ENCODE measurements at places on chromosomes 2 and 18. TPM values are rescaled to one million over a fixed set of nuclear protein-coding genes. Genes with fewer than 3 reads are reported as not detected.
A peak's percentile ranks its signal among the peaks of the same experiment; 100 is the strongest.

- DNase-seq: no peak
- H3K4me3 ChIP-seq: no peak overlapping the region
- H3K36me3 ChIP-seq: peaks cover 6% of the 10 kb centered on the region
- H3K4me1 ChIP-seq: no peaks in the 10 kb centered on the region
Observed at GRCh38 chr2:190512539-190513095, 21.9 kb downstream of the NEMP2 start.

DNA sequence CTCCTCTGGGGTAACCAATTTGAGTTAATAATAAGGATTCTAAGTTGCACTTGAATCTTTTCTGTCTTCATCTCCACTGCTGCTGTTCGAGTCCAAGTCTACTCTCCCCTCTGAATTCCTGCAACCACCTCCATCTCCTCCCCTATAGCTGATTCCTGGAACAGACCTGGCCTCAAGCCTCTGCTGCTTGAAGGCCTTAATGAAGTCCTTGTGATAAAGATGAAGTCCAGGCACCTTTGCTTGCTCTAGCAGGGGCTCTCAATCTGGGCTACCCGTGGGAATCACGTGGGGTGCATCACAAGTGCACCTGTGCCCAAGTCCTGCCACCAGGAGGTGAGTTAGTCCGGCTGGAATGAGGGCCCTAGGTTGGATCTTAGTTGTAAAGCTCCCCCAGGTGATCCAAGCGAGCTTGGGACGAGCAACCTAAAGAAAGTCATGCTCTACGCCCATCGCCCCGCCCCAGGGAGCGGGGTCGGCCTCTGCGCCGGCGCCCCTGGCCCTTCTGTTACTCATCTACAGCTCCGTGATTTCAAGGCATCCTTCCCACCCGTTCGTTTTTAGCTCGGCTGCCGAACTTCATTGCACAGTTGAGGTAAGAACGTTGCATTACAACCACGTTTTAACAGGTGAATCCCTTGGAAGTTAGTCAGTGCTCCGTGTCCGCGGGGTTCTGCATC is 905 bp upstream of the IAH1 start:
- H3K27me3 ChIP-seq: no peaks in the 10 kb centered on the region
- H3K4me1 ChIP-seq: peaks cover 31% of the 10 kb centered on the region
- H3K27ac ChIP-seq: peak overlapping the region; percentile 88
- DNase-seq: no peak
- peaks cover 20% of the 10 kb centered on the region for H3K36me3 ChIP-seq

GRCh38 chr2:174328114-174328960 is 6.4 kb upstream of the SP9 start:
- H3K4me1 ChIP-seq: peaks cover 40% of the 10 kb centered on the region
- peak overlapping the region; percentile 73 for H3K27ac ChIP-seq
- peak overlapping the region; percentile 33 for H3K4me3 ChIP-seq
- DNase-seq: peak; percentile 72
- H3K27me3 ChIP-seq: peaks cover 81% of the 10 kb centered on the region
- H3K36me3 ChIP-seq: no peaks in the 10 kb centered on the region

Gene GPD2
- 77.5 TPM for total RNA-seq

Gene CENPA
- total RNA-seq: 2.3 TPM

DNA sequence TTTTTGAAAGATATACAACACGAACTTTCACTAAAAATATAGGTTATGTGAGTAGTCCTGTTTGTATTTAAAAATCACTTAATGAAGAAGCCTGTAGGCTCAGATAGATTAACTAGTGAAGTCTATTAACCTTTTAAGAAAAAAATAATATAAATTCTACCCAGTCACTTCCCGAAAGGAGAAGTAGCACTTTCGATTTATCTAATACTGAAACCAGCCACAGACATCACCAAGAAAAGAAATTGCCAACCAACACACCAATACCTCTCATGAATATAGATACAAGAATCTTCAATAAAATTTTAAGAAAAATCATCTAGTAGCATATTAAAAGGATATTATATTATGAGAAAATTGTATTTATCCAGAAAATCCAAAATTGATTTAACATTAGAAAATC is 160.5 kb downstream of the GALNT13 start:
- no peaks in the 10 kb centered on the region for H3K36me3 ChIP-seq
- no peak overlapping the region for H3K27ac ChIP-seq
- no peak overlapping the region for H3K4me3 ChIP-seq
- no peaks in the 10 kb centered on the region for H3K27me3 ChIP-seq
